DMS 273 treated with DMSO at 0.1 percent for 48 hours (cell line): ENCODE measurements at places on chromosomes 5 and 9.

GRCh38 chr5:170451747-170452365 lies 52.0 kb upstream of the KCNIP1 start:
- no peak for DNase-seq

- no peak for DNase-seq
These were observed 54.4 kb downstream of the FBXW11 start for GRCh38 chr5:171952021-171952420.

DNA sequence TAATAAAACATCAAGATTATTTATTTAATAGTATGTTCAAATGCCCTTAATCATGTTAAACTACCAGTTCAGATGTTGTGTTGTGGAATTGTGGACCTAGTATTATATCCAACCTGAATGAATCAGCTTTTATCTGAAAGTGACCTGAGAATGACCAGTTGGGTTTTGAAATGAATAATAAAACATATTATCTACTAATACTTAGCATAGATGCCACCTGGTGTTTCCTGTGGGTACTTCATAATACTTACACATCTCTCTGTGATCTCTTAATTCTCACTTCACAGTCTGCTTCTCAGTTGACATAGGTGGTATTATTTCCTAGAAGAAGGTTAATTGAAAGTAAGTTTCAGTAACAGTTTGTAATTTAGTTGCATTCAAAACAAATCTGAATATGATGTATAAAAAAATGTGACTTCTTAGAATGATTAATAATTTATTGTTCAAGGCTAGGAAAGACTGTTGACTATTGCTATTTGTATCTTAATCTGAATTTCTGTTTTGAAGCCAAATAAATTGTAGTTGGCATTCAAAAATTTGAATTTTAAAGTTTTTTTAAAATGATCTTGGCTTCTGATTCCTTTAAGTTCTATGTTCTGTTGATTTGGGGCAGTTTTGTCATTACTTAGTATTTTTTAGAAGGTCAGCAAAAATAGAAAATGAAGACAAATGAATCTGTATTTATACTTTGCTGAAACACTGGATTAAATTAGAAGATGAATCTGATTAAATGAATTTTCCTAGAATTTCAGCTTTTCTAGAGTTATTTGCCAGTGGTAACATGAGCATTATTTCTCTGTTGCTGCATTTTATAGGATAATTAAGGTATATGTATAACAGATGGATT lies 48.2 kb downstream of the KIF2A start:
- DNase-seq = no peak

GRCh38 chr9:130288926-130289690 lies 23.5 kb downstream of the HMCN2 start:
- no peak for DNase-seq

- no peak for DNase-seq
These were observed 390.4 kb downstream of the SH3GL2 start for GRCh38 chr9:17969232-17969631.

- DNase-seq = no peak
These were observed 2280.6 kb upstream of the ACO1 start for GRCh38 chr9:30103647-30104394.

GRCh38 chr9:87141124-87141523 lies 193.8 kb upstream of the GAS1 start:
- no peak for DNase-seq

GRCh38 chr9:10173561-10173960 lies 439.2 kb downstream of the PTPRD start:
- no peak for DNase-seq

DNA sequence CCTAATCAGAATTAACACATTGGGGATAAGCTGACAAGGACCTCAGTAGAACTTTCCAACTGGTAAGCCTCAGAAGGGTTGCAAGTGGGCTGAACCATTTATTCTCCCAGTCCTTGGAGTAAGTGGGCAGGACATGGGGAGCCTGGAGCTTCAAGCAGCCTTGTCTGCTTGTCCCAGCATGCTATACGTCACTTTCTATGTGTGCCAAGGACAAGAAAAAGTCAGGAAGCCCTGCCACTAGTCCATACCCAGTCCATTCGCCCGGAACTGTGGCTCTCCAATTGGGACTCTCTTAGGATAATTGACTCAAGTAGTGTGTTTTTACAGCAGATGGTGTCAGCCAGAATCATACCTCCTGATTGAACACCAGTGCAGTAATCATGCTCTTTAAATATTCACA lies 62.6 kb upstream of the FRRS1L start:
- DNase-seq = no peak

- DNase-seq = no peak
These were observed 126.5 kb upstream of the MAST4 start for GRCh38 chr5:66469684-66470083.

- DNase-seq = no peak
These were observed 3.5 kb downstream of the TMCO6 start for GRCh38 chr5:140642718-140643117.

DNA sequence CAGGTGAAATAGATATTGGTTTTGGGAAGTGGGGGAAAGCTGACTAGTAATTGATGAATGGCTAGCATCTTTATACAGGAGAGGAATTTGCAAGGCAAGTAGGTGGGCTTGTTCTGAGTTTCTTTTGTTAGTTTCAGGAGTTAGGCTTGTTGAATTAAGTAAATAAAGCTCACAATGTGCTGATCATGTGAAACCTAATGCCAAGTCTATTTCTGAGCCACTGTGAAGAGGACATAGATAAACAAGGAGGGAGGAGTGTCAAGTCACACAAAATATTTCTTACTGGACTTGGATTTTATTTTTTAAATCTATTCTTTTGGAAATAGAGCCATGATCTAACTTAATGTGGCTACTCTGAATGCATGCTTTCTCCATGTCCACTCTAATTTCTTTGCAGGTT lies 19.9 kb downstream of the GDA start:
- DNase-seq = no peak

DNA sequence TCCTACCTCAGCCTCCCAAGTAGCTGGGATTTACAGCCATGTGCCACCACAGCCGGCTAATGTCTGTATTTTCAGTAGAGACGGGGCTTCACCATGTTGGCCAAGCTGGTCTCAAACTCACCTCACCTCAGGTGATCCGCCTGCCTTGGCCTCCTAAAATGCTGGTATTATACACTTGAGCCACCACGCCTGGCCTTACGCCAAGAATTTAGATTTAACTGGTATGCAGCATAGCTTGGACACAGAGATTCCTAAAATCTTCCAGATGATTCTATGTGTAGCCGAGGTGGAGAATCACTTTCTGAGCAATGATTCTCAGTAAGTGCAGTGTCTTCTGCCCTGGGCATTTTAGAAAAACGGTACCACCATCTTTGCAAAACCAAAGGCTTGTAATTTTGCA lies 74.1 kb downstream of the HABP4 start:
- no peak for DNase-seq

- peak; percentile 34 for DNase-seq
These were observed 571 bp downstream of the PPIC start for GRCh38 chr5:123035918-123036390.

GRCh38 chr9:110742741-110743371 lies 74.3 kb downstream of the MUSK start:
- no peak for DNase-seq

DNA sequence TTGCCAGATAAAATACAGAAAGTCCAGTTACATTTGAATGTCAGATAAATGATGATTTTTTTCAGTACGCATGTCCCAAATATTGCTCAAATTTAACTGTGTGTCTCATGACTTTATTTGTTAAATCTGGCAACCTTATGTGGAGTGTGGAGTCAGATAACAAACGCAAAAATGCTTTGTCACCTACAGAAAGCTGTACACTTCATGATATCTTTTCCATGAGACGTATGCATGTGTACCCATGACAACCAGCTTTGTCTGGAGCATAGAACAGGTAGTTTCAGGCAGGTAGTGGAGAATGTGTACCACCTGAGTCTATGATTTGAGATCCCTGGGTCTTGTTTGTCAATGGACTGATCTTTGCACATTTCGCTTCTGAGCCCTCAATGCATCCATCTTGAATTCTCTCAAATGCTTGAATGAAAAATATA lies 105.5 kb upstream of the CPEB4 start:
- no peak for DNase-seq

DNA sequence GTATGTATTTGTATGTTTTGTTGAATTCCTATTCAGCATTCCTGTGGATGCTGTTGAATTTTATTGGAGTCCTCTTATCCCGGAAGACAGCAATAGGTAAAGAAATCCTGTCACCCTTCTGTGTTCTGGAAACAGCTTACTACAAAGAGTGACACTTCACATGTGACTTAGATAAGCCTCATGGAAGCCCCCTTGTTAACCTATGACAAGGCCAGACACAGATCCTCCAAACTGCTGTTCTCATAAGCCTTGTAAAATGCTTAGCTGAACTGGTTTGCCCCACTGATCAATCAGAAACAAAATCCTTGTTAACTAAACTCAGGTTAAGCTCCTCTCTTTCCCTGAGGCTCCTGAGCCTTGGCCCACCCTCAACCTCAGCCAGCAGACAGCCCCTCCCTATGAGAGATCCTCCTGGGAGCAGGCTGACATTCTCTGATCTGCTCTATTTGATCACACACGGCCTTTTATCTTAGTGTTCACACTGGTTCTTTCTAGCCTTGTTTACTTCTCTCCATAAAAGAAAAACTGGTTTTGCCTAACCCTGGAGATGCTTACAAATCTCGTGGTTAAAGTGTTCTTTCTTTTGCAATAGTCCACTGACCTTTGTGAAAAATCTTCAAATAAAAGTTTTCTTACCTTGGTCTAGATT lies 29.4 kb upstream of the ATP6V1G1 start:
- DNase-seq = no peak

DNA sequence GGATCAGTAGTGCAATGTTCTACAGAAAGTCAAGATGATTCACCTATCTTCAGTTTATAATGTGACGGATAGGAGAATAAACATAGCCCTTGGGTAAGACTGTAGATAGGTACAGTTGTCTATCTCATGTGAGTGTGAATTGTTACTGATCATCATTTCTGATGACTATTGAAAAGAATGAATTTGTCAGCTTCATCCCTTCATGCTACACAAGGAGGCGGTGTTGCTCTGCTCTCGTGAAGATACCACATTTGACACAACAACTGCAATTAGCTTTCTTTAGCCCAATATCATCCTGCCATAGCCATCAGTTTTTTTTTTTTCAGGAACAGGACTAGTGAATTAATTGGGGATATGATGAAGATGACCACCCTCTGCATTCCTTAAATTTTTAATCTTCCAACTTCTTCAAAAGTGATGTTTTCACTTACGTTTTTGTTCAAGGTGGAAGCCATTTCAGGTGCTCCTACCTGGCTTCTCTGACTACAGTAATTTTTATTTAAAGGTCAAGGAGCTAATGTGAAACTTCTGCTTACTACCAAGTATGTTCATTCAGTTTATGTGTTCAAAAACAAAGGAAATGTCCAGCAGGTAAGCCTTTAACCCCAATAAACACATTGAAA lies 152.9 kb upstream of the MOCS2 start:
- DNase-seq = no peak

- DNase-seq = no peak
These were observed 90.3 kb downstream of the ZNF474 start for GRCh38 chr5:122219436-122220166.

- DNase-seq = no peak
These were observed 12.3 kb downstream of the TLE4 start for GRCh38 chr9:79583952-79584654.

DNA sequence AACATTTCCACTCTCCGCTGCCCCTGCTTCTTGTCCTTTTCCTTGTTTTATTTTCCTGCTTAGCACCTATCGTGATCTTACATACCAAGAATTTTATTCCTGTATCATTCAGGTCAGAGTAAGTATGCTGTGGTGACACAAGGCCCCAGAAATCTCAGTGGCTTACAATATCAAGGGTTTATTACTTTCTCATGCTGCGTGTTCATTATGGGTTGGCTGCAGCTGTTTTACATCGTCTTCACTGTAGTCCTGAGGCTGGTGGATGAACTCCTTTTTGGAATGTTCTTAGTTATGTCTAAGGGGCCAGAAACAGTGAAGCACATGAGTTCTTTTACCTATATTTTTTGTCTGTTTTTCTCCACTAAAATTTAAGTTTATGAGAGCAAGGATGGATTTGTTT lies 51.2 kb downstream of the FCHO2 start:
- no peak for DNase-seq

- no peak for DNase-seq
These were observed 54.4 kb downstream of the EXD3 start for GRCh38 chr9:137368431-137369035.

DNA sequence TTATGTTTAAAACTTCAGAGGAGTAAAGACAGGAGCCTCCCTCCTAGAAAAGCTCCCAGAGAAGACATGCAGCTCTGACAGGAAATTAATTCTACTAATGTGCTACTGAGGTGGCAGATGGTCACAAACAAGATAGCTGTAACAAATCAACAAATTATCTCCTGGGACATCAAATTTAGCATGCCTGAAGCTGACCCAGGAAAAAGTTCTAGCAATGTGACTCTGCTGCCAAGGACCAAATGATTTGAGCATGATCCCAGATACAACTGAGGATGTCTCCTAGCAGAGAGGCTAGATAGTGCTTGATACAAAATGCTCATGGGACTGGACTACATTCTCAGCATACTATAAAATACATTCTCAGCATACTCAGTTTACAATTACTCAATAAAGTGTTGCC lies 413.5 kb upstream of the SMC2 start:
- DNase-seq = no peak

DNA sequence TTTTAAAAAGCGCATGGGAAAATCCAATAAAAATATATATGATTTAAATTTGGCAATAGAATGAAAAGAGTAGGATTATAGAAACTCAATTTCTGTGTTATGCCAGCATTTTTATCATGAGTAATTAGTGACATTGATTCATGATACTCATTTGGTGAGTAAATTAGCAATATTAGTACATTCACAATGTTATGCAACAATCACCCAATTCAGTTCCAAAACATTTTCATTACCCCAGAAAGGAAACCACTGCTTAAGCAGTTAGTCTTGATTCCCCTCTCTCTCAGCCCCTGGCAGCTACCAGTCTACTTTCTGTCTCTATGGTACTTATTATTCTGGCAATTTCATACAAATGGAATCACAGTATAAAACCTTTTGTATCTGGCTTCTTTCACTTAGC lies 27.0 kb downstream of the OSMR start:
- no peak for DNase-seq
